T-helper 1 cell (primary cell): ENCODE measurements at places on chromosomes 1 and 21.
A peak's percentile ranks its signal among the peaks of the same experiment; 100 is the strongest.

DNA sequence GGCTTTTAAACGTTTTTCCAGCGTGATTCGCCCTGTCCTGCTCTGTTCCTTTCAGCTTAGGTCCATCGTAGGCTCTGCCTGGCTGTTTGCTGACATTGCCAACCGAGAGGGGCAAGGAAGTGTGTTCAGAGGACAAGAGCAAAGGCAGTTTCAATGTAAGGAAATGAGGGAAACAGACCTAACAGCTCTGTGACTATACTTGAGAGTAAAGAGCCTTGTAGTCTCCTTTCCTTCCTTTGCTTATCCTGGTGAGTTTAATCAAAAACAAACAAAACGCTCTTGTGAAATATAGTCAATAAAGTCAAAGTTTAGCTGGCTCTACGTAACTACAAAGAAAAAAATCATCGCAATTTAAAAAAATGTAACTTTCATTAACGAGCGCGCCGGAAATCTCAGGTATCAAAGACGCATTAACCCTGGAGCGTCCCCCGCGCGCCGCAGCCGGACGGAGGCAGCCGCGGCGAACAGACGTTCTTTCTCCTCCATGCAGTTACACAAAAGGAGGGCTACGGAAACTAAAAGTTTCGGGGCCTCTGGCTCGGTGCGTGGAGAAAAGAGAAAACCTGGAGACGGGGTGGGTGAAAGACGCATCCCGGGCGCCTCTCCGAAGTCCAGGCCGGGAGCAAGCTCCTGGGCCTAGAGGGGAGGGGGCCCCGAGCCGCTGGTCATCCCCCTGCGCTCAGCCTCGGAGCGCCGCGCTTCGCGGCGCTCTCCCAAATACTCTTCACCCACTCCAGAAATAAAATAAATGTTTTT is 617 bp upstream of the ADGRL2 start:
- no peak for DNase-seq

DNA sequence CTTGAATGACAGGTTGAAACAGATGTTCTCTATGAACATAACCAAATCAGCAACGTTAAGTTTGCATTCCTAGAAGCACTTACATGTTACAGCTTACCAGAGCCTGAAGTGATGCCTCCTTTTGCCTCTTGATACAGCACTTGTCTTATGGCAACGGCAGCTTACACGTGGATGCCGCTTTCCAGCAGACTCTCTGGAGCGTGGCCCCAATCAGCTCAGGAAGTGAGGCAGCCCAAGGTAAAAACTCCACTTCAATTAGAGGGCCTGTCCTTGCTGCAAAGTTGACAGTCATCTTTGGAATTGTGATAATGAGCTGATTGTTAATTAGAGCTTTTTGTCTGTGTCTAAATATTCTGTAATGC is 345.1 kb downstream of the RYR2 start:
- no peak for DNase-seq

GRCh38 chr1:192158181-192158580 is at the start of gene RGS18:
Gene RGS18 (plus strand): TSS chr1:192158462. CDS start chr1:192158638, 176 bp downstream.
- DNase-seq = no peak

DNA sequence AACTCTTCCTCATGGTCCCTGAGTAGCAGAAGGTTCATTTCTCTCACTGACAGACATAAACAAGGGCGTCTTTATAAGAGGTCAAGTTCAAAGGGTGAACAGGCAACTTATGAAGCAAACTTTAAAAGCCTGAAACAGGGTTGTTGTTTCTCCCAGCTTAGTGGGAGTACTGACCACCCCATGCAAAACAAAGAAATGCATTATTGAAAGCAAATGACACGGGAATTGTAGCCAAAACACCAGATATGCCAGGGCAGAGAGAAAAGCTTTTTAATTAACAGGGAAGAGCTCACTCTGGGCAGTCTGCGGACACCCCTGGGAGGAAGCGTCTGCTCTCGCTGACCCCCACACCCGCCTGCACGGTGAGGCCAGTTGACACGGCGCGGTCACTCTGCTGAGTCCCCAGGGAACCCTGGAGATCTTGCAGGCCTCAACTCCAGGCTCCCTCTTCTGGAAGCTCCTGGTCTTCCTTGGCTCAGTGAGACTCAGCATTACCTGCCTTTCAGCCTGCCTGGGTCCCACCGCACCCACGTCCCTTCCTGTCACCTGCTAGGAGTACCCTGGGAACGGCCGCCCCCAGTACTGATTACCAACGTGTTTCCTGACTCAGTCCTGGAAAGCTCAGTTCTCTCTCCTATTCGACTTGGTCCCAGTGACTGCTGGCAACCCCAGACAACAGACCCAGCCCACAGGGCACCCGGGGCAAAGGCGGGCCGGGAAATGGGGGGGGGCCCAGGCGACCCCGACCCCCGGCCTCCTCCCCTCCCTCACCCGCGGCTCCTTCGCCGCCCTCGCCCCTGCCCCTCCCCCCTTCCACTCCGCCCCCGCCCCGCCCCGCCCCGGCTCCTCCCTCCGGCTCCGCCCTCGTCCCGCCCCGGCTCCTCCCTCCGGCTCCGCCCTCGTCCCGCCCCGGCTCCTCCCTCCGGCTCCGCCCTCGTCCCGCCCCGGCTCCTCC is 972 bp downstream of the CFAP410 start:
- DNase-seq = no peak

DNA sequence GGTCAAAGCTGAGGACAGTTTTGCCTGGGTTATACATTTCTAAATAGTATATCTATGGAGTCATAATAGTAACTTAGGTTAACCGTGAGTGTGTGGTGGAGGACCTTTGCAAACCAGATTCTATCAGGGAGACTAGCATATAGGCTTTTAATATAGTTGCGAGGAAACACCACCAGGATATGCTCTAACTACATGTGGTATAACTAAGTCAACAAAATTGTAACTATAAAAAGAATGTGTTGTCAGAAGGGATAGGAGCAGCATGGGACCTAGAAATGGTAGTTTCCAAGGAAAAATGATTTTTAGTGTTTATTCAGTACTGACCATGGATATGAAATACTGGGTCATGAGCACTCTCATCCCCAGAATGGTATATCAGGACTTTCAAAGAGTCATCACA is 338.1 kb downstream of the TGFB2 start:
- no peak for DNase-seq

GRCh38 chr21:44442266-44443125 is 12.8 kb upstream of the LRRC3 start:
- DNase-seq = no peak

DNA sequence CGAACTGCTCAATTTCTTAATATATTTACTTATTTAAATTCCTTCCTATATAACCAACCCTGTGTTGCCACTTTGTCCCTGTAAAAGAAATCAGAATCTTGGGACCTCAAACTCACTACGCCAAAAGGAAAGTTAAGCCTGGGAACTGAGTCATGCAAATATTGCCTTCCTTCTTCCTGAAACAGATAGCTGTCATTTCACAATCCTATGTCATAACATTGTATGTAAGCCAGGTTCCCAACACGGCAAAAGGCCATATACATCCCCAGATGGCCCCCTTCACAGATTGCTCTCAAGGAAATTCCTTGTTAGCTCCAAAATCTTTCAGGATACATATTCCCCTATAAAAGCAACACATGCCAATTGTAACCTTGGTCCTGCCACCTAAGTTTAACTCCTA is 39.7 kb downstream of the C21orf91 start:
- DNase-seq = no peak

- DNase-seq = no peak
Measured at GRCh38 chr1:156809711-156810366, 6.8 kb downstream of the SH2D2A start.

DNA sequence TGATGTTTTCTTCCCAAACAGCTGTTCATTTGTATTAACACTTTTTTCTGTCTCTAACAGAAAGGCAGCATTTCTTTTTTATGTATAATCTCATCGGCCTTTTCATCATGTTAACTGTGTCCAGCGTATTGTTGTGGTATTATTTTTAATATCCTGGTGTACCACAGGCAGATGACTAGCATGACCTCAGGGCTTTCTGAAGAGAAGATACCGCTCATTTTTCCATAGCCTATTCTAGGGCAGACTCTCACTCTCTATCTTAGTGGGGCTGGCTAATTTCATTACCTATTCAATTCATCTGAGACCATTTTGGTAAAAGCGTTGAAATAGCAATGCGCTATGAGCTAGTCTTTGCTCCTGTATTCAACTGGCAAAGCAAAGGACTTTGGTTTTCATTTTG is 209.9 kb downstream of the SDCCAG8 start:
- no peak for DNase-seq

GRCh38 chr1:1020415-1021009 is 592 bp downstream of the AGRN start:
- DNase-seq = no peak

GRCh38 chr1:113783254-113784103 is 24.2 kb upstream of the PHTF1 start:
- peak; percentile 22 for DNase-seq

- no peak for DNase-seq
Measured at GRCh38 chr1:233960386-233960785, 55.9 kb downstream of the SLC35F3 start.

GRCh38 chr1:94530373-94530878 is 11.1 kb downstream of the F3 start:
- no peak for DNase-seq

- DNase-seq = no peak
Measured at GRCh38 chr1:54984131-54984842, 3.9 kb downstream of the TMEM61 start.

DNA sequence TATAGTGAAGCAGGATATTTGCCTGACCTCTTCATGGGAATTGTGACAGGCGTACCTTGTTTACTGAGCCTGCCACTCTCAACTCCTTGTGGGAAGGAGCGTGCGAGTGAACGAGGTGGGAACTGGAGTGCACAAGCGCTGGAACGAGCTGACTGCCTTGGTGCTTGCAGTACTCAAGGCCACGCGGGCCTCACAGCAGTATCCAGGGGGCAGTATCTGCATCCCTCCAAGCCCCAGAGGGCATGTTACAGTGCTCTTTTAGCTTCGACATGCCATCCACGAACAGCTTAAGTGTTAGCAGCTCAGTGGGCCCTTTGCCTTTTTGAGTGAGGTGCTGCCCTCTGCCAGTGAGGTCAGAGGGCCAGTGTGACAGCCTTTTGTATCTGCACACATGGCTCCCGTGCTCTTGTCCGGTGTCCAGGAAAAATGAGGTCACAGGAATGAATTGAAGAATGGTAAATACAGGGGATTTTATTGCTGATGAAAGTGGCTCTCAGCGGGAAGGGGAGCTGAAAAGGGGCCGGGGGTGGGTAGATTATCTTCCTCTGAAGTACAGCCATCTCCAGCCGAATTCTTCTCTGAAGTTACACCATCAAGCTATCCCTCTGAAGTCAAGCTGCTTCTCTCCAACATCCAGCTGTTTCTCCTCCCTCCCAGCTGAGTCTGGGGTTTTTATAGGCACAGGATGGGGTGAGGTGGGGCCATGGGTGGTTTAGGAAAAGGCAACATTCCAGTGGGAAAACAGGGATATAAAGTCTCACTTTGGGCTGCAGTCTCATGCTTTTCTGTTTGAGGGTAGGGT is 69.3 kb downstream of the EPB41 start:
- DNase-seq = no peak

- DNase-seq = no peak
Measured at GRCh38 chr1:41767534-41768525, 150.9 kb downstream of the HIVEP3 start.

GRCh38 chr1:170225781-170226530 is 80.2 kb downstream of the NTMT2 start:
- DNase-seq = no peak

DNA sequence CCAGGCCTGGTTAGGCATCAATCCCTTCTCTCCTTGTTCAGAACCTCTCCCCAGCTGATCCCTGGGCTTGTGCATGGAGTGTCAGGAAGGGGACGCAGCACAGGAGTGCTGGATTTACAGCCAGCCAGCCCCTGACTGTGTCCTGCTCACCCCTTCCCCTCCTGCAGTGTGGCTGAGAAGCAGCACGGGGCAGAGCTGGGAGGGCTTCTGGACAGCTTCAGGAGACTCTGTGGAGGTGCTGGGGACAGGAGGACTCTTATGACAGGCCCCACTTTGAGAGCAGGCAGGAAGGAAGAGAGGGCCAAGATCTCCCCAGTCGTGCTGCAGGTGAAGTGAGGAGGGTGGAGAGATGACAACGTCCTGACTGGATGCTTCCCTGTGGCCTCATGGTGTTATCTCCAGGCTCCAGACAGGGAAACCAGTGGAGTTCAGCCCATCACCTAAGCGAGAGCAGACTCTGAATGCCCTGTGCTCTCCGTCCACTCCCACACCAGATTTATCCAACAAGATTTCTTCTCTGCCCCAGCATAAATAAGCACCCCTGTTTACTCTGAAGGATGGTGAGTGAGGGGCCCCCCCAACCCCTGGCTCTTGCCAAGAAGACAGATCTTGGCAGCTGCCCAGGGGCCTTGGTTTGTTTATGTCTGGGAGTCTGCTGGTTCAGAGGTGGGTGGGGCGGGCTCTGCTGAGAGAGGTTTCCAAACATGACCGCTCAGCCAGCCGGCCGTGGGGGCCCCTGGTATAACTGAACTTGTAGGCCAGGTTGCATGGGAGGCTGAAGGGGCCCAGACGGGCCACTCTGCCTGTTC is 21.3 kb downstream of the TMCC2 start:
- DNase-seq = no peak

DNA sequence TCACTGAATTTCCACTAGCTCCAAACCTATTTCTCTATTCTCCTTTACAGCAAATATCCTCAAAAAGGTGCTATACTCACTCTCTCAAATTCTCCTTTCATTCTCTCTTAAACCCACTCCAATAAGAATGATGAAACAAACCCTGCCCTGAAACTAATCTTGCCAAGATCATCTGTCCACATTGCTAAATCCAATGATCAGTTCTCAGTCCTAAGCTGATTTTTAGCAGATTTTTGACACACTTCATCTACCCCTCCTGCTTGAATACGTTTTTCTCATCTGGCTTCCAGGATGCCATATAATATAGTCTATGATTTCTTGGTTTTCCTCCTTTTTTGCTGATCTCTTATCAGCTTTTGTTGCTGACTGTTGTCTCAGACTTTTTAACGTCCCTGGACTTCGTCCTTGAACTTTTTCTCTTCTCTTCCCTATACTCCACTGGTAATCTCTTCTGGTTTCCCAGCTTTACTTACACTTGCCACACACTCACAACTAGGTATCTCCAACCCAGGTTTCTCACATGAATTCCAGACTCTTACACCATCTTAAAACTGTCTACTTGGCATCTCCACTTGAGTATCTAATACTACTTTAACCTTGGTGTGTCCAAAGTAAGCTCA is 35.3 kb downstream of the RERE start:
- no peak for DNase-seq

DNA sequence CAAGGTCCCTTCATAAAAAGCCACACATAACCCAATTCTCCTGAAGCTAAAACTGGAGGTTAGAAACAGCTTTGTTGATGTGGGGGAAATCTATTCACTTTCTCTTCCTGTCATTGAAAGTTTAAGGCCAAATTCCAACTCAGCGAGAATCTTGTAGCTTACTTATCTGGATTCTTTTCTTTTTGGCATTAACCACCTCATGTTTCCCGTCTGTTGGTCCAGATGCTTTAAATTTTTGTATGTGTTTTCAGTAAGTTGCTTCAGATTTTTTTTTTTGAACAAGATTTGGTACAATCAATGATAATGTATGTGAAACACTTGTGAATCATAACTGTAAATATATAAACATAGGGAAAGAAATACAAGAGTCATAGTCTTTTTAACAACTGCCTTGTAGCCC is 33.7 kb upstream of the NEK7 start:
- no peak for DNase-seq
